ENCODE measurements at places on chromosomes 12 and 14.

DNA sequence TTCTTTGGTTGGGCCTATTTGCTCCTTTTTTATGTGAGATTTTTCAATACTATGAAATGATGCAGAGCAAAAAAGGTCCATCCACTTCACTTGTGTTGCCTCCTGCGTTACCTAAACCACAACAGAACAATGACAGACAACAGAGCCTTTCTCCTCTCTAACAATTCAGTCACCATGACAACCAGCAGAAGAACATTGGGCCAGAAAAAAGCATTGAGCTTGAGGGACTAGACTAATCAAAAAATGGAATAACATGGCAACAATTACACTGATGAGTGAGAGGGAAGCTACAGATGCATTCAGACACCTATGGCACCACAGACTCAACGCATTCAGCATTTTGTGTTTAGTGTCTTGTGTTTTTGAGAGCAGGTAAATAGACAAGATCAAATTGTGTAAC lies 44.6 kb upstream of the PTCSC3 start:
- no peak for DNase-seq

DNA sequence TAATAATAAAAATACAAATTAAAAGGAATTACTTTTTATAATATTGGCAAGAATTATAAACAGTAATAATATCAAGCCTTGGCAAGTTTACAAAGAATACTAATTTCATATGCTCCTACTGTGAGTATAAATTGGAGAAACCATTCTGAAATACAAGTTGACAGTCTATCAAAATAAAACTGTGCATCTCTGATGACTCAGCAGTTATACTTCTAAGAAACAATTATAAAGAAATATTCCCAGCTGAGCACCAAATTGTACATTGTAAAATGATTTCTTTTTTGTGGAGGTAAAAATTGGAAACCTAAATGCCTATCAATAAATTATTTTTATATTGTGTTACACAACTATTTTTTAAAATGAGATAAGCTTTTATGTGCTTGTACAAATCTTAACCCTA lies 35.5 kb upstream of the KCNC2 start:
- DNase-seq = no peak

- no peak for DNase-seq
These were observed 7.7 kb upstream of the SERPINA6 start for GRCh38 chr14:94330857-94331256.

- DNase-seq = no peak
These were observed 449.3 kb downstream of the FOXG1 start for GRCh38 chr14:29215853-29216252.

- peak; percentile 52 for DNase-seq
These were observed 91.1 kb downstream of the IRF2BPL start for GRCh38 chr14:76937181-76938091.

GRCh38 chr12:15550793-15551192 lies 228.5 kb downstream of the PTPRO start:
- DNase-seq = no peak
